Stimulated activated CD4-positive, alpha-beta T cell treated with anti-CD3 and anti-CD28 coated beads, Interleukin-1b, Interleukin-23, amount 100 ng/mL, for 1 hour (primary cell): ENCODE measurements at places on chromosomes 7 and 10.
A peak's percentile ranks its signal among the peaks of the same experiment; 100 is the strongest.

GRCh38 chr7:39847227-39847626, 102.8 kb upstream of the CDK13 start:
- DNase-seq, result no peak

GRCh38 chr10:129334266-129334665, 132.8 kb upstream of the MGMT start:
- DNase-seq, result no peak

- no peak for DNase-seq
Observed at GRCh38 chr7:24318326-24318725, 34.3 kb downstream of the NPY start.

- no peak for DNase-seq
Observed at GRCh38 chr7:117781707-117782106, 91.5 kb downstream of the CTTNBP2 start.

GRCh38 chr10:130300608-130301020, 164.4 kb downstream of the GLRX3 start:
- DNase-seq, result peak; percentile 1

DNA sequence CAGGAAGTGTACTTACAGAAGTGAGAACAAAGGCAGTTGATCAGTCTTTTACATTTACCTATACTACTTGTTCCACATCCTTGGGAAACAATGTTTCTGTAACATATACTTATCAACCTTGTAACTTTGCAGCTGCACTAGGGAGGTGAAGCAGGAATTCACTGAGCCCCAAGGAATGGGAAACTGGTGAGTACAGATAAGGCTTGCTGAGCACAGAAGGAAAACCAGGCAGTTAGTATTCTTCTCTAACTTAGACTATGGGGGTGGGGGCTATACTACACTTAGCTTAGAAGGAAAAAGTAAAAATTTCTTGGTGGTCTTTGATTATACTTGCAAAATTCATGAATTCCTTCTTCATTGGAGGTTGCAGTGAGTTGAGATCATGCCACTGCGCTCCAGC, 6.9 kb upstream of the ZNF33A start:
- no peak for DNase-seq

DNA sequence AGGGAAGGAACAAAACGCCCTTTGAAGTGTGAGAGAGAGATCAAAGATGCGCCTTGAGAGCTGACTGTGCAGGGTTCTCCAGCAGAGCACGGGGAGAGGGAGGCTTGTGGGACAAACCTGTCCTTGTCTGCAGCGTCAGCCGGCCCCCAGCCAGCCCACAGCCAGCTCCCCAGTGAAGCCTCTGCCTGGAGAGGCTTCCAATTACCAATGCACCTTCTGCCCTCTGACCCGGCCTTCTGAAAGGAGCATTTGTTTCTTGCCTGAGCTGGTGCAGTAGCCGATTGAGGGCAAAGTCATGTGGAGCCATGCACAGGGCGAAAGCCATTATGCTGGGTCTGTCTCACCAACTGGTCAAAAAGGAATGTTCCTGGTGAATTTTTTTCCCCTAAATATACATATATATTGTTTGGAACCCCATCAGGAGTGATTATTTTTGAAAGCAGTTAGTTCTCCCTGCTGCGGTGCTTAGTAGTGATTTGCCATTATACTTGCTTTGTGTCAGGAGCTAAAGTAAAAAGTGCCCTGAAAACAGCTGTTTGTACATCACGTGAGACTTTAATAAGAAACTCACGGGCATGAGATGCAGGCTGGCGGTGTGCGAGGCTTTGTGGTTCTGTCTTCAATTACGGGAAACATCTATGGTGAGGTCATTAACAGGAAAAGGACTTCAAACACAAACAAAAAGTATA, 268.6 kb downstream of the KLF6 start:
- no peak for DNase-seq

GRCh38 chr10:8055420-8056349, 1.2 kb downstream of the GATA3 start:
- DNase-seq, result no peak

DNA sequence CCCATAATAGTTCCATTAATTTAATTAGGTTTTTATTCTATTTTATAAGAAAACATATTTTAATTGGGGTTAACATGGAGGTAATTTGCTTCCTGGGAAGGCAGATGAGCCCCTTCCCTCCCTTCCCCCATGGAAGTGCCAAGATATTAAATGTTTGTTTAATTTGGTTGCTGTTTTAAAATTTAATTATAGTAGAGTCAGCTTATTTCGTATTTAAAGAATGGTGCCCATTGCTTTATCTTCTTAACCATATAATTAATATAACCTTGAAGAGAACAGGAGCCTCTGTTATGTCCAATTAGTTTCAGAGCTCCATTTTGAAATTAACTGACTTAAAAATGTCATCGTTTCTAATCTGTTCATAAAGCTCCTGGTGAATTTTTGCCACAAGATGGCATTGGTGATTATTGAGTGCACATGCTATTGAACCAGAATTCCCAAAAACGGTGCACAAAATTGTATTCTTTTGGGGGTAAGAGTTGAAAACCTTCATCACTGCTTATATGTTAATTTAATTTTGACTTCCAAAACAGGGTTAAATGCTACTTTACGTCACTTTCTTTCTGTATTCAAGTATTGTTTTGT, 26.0 kb downstream of the KLHDC10 start:
- DNase-seq, result no peak

DNA sequence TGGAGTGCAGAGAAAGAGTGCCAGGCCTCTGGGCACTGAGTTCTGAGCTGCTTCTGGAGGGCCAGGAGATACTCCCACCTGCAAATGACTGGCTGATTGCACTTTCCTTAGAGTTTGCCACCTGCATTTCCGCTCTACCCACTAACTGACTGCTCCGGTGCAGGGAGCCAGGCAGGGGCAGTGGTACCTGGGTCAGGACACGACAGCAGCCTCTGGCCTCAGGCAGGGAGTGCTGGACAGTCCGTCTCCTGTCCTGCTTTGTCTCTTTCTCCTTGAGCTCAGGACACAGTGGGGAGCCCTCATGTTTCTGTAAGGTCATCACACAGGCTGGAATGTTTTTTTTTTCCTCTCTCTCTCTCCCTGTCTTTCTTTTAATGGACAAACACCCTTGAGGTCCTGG, 252.0 kb downstream of the DPP6 start:
- no peak for DNase-seq

- no peak for DNase-seq
Observed at GRCh38 chr7:150923196-150923595, 54.9 kb downstream of the KCNH2 start.

DNA sequence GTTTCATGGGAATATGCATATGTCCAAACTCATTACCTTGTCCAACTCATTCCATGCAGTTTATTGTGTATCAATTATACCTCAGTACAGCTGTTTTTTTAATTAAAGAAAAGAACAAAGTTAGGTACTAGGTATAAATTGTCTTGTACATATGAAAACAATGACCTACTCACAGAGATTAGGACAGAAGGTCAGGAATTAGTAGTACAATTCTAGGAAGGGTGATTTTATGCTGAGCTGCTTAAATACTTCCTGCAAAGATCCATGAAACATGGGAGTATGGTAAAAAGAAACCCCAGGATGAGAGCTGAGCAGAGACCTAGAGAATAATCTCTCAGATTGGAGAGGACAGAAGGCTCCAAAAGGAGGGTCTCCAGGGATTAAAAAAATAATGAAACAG, 13.8 kb upstream of the KDM7A start:
- DNase-seq, result no peak

DNA sequence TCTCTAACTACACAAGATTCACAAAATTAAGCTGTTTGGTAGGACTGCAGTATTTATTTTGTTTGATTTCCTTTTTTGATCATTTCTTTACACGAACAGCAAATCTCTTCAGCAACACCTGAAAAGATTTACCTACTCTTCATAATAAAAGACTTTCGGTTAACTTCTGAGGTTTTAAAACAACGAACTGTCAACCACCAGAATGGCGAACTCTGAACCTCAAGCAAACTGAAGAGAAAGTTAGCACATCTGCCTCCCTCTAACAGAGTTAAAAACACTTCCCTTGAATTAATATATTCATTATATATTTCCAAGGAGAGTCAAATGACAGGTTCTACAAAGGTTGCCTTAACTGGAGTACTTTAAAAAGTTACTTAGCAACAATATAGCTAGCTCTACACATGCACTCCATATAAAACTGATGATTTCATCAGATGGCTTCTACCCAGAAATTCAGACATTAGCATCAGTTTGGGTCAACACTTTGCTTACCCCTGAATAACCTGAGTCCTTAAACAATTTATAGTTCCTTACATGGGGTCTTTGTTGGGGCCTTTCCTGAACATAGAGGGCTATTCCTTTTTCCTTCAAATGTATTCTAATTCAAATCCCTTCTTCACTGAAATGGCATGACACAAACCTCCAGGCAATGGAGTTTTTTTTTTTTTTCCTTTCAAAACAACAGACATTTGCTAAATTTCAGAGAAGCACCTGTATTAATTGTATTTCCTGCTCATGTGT, 118.3 kb downstream of the SEM1 start:
- DNase-seq, result no peak

GRCh38 chr7:8640671-8641070, 207.3 kb downstream of the NXPH1 start:
- no peak for DNase-seq

- DNase-seq, result no peak
Observed at GRCh38 chr7:116924741-116925140, 28.6 kb upstream of the ST7 start.

GRCh38 chr7:1563981-1564602, 5.7 kb downstream of the PSMG3 start:
- no peak for DNase-seq

GRCh38 chr7:153084278-153084677, 324.7 kb downstream of the ACTR3B start:
- DNase-seq, result no peak

GRCh38 chr10:79063071-79063491, 5.7 kb upstream of the ZMIZ1 start:
- DNase-seq, result no peak

- no peak for DNase-seq
Observed at GRCh38 chr10:2924431-2924830, 142.9 kb upstream of the PFKP start.

GRCh38 chr7:87876869-87877234, 559 bp downstream of the DBF4 start:
- peak; percentile 10 for DNase-seq

DNA sequence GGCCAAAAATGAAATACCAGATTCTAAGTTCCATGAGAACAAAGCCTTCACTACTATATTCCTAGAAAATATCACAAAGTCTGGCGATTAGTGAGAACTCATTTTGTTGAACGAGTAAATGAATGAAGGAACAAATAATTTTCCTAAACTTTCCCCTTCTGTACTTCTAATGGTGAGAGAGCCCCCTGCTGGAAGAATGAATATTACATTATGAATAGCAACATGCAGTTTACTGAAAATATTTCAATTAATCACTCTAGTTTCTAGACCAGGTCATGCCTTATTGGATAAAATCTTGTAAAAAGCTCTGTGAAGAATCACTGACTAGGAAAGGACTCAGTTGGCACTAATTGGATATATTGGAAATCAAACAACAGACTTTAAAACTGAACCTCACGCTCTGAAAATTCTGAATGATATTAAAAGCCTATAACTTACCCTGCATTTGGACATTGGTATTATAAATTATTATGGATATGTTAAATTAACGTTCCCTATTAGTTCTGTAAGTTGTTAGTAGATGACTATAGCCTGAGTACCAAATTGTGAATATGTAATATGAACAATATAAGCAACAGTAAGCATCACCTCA, 32.4 kb upstream of the MTPN start:
- DNase-seq, result no peak

DNA sequence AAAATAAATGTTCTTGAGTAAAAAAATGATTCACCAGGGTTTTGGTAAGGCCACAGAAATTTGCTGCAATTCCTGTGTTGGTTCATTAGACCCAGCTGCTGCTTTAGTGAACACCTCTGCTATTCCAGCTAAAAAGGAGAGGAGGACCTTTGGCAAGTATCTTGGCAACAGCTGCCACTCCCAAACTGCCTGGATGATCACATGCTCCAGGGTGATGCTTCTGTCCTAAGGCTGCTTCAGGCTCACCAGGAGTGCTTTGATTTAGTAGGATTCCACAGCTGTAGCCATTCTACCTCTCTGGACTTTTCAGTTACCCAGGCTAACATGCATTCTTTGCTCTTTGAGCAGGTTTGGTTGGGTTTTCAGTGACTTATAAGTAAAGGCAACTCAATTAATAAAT, 82.6 kb upstream of the NPVF start:
- no peak for DNase-seq

DNA sequence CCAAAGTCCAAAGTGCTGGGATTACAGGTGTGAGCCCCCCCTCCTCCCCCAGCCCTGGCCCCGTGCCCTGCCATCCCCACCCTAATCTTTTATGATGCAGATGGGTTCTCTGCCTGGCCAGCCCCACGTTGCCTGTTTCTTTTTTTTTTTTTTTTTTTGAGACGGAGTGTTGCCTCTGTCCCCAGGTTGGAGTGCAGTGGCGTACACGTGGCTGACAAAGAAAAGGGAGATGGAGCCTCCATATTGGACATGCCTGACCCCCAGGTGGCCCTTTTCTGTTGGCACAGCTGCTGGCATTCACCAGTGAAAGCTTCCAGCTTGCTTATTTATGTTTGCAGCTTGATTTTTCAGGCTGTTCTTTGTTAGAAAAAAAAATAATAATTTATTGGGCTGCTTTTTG, 235.3 kb downstream of the CCDC3 start:
- DNase-seq, result no peak

GRCh38 chr10:86047588-86047987, 319.0 kb downstream of the GRID1 start:
- no peak for DNase-seq

GRCh38 chr10:95314192-95314918, 23.6 kb upstream of the PDLIM1 start:
- DNase-seq, result no peak

DNA sequence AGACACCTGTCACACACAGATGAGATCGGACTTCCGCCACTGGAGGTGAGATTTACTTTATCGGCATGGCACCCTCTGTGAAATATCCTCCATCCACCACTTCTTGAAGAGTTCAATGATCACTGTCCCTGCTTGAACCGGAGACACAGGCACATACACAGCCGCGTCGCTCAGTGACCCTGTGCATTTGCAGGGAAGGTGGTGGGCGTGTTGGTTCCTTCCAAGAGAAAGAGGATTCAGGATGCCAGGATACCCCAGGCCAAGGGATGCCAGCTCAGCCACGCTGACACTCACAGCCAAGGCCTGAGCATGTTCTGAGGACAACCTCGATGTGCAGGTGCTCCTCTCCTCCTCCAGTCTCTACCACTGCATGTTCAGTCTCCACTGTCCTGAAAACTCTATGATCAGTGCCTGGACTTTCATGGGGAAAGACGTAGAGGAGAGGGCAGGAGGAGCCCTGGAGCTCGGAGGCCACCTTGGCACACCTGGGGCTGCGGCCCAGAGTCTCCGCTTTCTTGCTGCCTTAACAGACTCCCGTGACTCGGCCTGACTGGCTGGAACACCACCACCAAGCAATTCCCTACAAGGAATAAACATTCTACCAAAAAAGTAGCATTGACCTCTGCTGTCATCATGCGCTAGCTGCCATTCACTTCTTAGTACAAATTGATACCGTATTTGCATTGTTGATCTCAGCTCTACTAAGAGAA, 115.2 kb downstream of the TCERG1L start:
- DNase-seq, result no peak

DNA sequence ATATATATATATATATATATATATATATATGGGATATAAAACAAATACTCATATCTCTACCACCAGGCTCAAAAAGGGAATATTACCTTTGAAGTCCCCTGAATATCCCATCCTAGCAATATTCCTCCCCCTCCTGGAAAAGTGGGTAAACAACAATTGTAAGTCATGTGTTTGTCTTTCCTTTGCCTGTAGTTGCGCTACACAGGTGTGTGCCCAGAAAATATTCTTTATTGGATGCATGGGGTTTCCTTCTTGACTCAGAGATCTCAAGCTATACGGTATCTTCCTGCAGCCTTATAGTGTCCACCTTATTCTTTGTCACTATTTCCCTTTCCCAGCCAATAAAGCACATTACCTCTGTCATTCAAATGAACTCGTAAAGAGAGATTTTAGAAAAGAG, 54.2 kb downstream of the MET start:
- DNase-seq, result no peak
